Right ventricle myocardium inferior (tissue), 1 donor: ENCODE measurements at places on chromosomes 13 and 19. TPM values are rescaled to one million over a fixed set of nuclear protein-coding genes. Genes with fewer than 3 reads are reported as not detected.

- no peak for DNase-seq
Measured at GRCh38 chr19:30088567-30088966, 146.5 kb downstream of the URI1 start.

GRCh38 chr13:87893186-87893585 is 222.0 kb downstream of the SLITRK5 start:
- no peak for DNase-seq

DNA sequence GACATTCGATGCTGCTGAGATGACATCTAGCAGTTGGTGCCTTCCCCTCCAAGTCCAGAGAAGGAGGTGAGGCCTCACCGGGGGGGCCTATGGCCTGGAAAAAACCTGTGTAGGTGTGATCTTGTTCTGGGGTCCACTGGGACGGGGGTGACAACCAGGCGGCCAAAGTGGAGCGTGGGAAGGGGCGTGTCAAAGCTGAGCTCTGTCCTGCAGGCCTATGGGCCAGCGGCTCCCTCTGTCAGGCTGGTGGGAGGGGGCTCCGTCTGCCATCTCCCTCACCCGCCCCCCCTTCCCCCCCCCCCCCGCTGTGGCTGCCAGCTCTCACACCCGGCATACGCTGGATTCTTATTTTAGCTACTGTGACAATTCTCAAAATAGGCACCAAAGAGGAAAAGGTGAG is 56.7 kb upstream of the UQCRFS1 start:
- DNase-seq: no peak

DNA sequence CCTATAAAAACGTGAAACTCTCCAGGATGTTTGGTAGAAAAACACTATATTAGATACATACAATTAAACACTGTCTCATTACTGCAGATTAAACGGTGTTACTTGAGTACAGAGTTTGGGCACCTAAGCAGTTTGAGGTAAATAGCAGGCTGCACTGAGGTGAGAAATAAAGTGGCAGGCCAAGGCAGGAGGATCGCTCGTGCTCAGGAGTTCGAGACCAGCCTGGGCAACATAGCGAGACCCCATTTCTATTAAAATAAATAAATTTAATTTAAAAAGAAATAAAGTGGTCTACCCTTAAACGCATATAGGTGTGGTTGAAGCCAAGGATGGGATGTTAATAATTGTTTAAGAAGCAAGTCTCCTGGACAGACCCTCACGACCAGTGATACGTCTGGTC is 1.2 kb downstream of the PSPC1 start:
- no peak for DNase-seq

DNA sequence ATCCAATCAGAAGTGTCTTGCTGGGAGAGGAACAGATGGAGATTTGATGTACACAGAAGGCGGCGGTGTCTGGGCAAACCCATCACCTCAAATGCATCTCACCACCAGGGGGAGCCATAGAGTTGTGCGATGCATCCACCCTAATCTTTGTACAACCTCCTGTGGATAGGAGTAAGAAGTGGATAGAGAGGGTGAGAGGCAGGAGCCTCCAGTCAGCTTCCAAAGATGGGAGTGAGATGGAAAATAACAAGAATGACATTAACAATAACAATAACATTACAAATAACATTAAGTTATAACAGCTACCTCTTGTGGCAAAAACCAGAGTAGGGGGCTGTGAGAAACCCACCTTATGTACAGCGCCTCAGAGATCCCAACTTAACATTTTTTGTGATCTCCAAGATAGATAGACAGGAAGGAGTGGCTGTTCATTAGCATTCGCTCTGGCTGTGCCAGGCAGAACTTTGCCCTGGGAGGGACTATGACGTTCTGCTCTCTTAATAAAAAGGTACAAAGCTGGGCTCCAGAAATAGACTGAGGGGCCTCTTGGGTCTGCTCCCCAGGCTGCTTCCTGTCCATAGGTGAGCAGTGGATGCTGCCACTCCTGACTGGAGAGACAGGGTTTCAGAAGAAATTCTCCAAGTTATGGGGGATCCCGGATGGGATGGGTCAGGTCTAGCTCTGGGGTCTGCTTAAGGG is 5.2 kb upstream of the CEACAM18 start:
- no peak for DNase-seq

GRCh38 chr19:13396250-13397080 is 109.8 kb downstream of the CACNA1A start:
- DNase-seq: no peak

- DNase-seq: no peak
Measured at GRCh38 chr19:10744253-10744798, 26.4 kb downstream of the DNM2 start.

- no peak for DNase-seq
Measured at GRCh38 chr13:112961457-112962369, 7.3 kb upstream of the MCF2L start.

DNA sequence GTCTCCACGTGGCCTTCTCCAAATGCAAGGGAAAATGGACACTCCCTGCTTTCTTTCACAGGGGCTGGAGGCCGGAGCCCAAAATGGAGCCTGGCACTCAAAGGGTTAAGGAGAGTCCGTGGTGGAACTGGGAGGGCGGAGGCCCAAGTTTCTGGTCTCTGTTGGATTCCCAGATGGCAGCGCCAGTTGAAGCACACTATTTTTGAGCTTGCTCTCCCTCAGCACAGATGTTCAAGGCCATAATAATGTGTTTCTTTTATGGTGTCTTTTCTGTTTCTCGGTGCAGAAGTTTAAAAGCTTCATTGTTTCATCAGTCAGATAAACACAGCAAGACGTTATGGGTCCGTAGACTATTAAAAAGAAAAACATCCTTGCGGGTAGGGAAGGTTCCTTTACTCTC is 67.6 kb downstream of the TNFRSF19 start:
- no peak for DNase-seq

GRCh38 chr13:41064493-41064892 is 3.2 kb downstream of the WBP4 start:
- DNase-seq: no peak

DNA sequence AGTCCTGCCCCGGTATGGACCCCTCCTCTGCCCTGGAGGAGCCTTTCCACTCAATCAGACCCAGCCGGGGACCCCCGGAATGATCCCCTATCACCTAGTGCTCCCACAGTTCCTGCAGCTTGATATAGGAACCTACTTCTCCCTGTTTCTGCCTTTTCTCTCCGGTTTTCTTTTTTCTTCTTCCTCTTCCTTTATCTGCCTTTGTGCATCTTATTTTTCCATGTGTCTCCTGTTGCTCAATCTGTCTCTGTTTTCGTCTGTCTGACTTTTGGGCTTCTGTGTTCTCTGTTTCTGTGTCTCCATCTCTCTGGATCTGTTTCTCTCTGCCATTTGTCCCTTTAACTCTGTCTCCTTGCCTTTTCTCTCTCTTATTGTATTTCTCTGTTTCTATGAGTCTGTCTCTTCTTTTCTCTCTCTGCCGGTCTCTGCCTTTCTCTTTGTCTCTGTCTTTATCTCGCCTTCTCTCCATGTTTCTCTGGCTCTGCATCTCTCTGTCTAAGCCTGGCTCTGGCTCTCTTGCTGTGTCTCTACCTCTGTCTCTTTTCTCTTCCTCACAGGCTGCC is 10.0 kb downstream of the MEGF8 start:
- no peak for DNase-seq

DNA sequence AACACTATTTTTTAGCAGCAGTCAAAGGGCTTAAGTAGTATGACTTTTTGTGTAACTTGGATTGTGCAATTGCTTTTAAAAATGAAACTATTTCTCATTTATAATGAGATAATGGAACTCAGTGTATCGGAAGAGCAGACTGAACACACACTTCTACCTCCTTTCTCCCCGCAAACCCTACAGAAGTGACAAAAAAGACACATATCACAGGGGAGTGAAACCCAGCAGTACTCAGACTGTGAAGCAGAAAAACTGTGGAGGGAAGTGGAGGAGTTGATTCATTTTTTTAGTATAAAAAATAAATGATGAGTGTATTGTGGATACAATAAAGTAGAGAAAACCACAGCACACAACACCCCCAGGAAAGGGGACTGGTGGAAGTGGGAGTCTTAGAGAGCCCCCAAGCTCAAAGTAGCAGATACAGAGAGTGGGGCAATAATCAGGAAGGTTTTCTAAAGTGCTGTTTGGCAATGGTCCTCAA is 9.7 kb downstream of the LPAR6 start:
- no peak for DNase-seq

DNA sequence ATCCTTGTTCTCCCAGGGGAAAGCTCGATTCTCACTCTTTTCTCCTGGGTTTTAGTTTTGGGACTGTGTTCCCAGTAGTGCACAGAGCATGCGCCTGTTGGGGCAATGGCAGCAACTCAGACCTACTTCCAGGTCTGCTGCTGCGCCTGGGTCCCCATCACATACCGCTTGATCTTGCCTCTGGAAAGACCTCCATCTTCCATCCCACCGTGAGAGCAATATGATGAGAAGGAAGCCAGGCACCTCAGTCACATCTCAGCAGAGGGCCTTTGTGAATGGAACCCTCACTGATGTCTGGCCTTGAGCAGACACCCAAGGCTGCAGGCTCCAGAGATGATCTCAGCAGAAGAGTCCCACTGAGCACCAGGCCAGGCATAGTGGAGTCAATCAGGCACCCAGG is 176.8 kb upstream of the ZNF507 start:
- DNase-seq: no peak

- no peak for DNase-seq
Measured at GRCh38 chr19:40594657-40595091, 6.5 kb upstream of the LTBP4 start.

DNA sequence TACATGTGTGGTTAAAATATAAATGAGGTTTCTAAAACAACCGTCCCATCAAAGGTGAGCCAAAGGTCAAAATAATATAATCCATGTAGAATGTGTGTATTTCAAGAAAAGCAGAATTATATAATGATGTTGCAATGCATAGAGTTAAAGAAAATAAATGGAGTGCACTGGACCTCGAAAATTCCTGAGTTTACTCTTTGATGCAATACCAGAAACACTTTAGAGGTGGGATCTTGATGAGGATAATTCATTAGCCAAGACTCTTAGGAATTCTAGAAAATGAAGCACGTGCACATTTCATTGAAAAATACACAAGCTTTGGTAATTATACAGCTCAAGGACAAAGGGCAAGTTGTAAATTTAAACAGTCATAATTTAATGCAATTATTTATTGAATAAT is 508.9 kb upstream of the ARGLU1 start:
- no peak for DNase-seq

- no peak for DNase-seq
Measured at GRCh38 chr13:66965181-66965580, 265.0 kb downstream of the PCDH9 start.

- no peak for DNase-seq
Measured at GRCh38 chr13:39025433-39025839, 12.5 kb downstream of the PROSER1 start.

- DNase-seq: peak; percentile 99
Measured at GRCh38 chr19:40444000-40444824, at the start of gene SERTAD3. Gene SERTAD3 (minus strand): TSS chr19:40444335. CDS start chr19:40442080, 2,255 bp downstream.

DNA sequence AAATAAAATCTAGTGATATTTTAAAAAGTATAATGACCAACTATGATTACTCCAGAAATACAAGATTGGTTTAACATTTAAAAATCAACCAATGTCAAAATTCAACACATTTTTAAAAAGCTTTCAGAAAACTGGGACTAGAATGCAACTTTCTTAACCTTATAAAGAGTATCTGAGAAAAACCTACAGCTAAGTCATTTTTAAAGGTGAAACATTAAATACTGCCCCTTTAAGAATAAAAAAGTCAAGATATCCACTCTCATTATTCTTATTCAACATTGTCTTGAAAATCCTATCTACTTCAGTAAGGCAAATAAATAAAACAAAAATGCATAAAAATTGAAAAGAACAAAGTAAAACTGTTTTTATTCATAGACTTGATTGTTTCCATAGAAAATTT is 673.2 kb downstream of the UQCRFS1 start:
- DNase-seq: no peak

- DNase-seq: peak; percentile 54
Measured at GRCh38 chr19:5006201-5006600, 37.3 kb downstream of the KDM4B start.

- DNase-seq: no peak
Measured at GRCh38 chr19:43777163-43777695, 3.5 kb downstream of the KCNN4 start.

- no peak for DNase-seq
Measured at GRCh38 chr13:68745502-68745901, 1362.1 kb upstream of the ATXN8OS start.

- DNase-seq: no peak
Measured at GRCh38 chr13:89465366-89465765, 1794.2 kb downstream of the SLITRK5 start.

GRCh38 chr19:16814526-16815100 is 14.6 kb upstream of the SIN3B start:
- no peak for DNase-seq

DNA sequence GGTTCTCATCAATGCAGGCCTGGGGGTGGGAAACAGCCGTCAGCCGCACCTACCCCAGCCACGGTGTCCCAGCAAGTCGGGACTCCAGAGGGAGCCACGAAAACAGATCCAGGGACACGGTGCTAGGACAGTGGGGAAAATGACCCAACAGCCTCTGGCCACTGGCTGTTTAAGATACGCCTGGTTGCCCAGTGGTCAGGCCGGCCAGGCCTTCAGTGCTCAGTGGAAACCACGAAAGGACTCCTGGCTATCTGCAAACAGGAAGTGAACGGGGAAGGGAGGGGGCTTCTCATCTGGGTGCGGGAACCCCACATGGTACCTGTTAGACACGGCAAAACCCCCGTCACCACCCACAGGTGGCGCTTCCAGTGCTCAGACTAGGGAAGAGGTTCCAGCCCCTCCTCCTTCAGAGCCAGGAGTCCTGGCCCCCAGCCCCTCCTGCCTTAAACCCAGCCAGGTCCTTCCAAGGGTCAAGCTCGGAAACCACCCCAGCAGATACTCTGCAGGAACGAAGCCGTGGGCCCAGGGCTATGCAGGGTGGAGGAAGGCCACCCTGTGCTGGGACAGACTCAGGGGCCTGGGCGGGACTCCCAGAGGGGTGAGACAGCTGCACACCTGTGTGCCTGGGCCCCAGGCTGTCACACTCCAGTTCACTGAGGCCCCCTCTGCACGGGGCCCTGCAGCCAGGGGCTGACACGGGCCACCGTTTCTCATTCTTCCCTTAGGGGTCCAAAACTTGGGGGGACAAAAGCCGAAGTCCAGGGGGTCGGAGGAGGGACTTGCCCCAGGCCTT is 4.5 kb downstream of the PPP1R12C start:
- DNase-seq: peak; percentile 53

DNA sequence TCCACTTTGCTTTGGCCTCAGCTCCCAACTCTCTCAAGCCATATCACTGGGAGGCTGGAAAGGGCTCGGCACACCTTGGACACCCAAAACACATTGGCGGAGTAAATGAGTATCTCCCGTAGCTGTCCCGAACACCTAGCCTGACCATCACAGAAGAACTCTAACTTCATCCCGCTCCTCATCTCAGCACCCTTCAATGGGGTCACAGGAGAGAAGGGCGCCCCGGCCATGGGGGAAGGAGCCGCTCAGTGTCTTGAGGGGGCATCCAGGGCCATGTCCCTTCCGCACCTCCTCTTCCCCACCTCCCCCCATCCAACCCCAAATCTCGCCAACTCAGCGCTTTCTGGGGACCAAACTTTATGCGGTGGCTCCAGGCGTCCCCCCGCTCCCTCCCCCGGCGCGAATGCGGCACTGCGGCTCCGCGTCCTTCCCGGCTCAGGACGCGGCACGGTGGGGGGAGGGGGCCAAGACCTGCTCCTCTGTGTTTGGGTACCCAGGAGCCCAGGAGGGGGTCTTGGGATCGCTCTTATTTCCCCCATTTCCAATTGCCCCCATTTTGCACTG is 3.0 kb downstream of the KCNC3 start:
- DNase-seq: no peak

The HSPB6 gene
- 662 TPM for total RNA-seq

The TPTE2 gene
- total RNA-seq: not detected

The C5AR2 gene
- 0.95 TPM for total RNA-seq

The ATP8A2 gene
- total RNA-seq: 0.11 TPM

The ZNF229 gene
- 7.3 TPM for total RNA-seq

The SERTAD3 gene
- total RNA-seq: 28.2 TPM

The TLE6 gene
- 1.1 TPM for total RNA-seq

The CD209 gene
- total RNA-seq: 15.6 TPM

The FXYD5 gene
- 23.5 TPM for total RNA-seq

The THAP8 gene
- 4.1 TPM for total RNA-seq
